Kidney glomerular epithelial cell (primary cell): ENCODE measurements at places on chromosomes 1 and 21.

DNA sequence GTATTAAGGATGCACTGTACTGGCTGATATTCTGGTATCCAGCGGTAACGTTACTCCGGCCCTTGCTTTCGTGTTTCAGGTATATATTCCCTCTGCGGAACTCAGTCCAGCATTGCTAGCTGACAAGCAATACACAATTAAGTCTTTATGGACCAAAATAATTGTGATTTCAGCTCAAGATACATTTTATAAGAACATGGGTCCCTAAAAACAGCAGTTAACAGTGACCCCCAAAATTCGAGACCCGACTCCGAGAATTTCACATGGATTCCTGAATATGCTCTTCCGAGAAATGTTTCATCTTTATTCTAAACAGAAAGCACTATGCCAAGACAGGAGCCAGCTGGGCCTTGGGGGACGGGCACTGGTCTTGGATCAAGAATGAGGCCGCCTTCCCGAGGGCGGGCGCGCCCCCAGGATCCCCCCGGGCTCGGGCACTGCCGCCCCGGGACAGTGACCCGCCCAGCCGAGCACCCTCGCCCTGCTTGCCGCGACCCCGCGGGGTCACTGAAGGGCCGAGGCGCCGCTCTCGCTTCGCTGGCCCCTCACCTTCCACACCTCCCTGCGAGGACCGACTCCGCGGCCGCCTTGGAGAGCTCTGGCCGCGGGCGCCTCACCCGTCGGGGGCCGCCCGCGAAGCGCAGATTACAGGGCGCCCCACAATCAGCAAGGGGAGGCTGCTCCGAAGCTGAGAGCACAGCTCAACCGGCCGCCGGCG, 610 bp downstream of the SCYL3 start:
- no peak for DNase-seq

DNA sequence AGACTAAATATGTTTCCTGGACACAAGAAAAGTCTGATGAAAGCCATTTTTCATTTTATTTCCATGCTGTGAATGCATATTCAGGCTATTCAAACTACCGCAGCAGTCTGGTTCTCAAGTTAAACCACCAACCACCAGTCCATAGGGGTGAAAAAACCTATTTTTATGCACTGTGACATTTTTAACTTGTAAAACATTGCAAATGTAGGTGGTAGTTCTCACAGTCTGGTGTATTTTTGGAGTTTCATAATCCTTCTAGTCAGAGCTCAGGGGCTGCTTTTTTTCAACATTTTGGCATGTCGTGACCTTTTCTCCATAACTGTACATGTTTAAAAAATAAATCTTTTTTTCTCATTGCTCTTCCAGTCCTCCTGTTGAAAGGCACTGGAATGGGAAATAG, 907.6 kb upstream of the ADGRL2 start:
- no peak for DNase-seq

DNA sequence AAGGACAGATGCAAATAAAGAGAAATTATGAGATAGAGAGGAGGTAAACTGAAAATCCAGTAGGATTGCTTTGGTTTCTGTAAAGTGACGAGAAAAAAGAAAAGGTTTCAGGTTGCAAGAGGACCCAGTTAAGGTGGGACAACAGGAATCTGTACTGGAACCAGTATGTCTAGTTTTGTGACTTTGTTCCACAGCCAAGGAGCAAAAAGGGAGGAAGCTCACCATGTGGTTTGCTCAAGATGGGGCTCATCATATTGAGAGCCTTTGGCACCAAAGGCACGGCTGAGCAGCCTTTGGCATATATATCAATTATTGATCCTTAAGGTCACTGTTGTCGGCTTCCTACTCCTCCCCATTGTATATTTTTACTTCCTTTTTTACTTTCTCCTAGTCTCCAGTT, 1.8 kb upstream of the ZDHHC18 start:
- no peak for DNase-seq

DNA sequence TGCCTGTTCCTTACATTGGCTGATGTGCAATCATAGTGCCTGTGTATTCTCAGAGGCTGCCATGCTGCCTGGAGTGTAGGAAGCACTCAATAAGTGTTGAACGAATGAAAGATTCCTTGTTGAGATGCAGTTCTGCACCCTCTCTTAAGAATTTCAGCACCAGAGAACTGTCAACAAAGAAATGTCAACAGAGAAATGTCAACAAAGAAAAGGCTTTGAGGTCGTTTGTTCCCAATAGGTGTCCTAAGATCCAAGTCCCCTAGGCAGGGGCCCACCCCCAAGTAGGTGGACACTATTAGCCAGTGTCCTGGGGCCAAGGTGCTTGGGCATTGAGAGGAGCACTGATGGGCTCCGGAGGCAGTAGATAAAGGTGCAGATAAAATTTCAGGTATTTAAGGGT, 12.6 kb downstream of the KCND3 start:
- no peak for DNase-seq

DNA sequence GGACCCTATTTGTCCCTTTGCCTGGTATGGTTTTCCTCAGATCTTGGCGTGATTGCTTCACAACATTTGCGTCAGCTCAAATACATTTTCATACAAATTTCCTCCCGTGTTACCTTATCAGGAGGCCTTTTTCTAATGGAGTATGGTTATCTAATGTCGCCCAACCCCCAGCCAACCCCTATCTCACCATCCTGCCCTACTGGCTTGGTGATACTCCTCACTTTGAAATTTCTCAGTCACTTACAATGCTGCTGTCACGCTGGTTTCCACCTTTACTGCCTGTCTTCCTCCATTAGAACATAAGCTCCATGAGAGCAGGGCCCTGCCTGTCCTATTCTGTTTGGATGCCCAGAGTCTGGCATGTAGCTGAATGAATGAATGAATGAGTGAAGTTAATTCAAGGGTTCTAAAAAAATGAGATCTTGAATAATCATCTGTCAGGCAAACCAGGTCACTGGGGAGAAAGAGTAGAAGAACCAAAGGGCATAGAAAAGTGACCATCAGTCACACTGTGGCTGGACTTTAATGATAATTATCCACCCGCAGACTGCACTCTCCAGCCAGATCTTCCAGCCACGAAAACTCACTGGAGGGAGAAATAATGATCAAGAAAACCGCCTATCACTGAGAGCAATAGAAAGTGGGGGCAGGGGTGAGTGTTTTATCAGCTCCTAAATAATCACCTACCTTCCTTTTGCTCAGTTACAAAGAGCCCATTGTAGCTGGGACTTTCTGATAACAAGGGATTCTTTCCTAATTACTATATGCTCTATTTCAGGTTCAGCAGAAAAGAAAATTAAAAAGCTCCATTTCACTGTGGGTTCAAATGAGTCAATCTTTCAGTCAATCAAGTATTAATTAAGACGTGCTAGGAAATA, 21.3 kb downstream of the KIAA0040 start:
- no peak for DNase-seq

DNA sequence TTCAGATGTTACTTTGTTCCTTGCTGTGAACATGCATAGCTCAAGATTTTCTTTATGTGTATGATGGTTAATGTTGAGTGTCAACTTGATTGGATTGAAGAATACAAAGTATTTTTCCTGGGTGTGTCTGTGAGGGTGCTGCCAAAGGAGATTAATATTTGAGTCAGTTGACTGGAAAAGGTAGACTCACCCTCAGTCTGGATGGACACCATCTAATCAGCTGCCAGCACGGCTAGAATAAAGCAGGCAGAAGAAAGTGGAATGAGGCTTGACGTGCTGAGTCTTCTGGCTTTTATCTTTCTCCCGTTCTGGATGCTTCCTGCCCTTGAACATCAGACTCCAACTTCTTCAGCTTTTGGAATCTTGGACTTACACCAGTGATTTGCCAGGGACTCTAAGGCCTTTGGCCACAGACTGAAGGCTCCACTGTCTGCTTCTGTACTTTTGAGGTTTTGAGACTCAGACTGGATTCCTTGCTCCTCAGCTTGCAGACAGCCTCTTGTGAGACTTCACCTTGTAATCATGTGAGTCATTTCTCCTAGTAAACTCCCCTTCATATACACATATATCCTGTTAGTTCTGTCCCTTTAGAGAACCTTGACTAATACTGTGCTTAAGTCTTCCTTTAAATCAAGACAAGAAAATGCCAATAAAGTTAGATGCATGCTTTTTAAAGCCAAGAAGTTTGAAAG, 626.6 kb downstream of the KCNT2 start:
- no peak for DNase-seq

DNA sequence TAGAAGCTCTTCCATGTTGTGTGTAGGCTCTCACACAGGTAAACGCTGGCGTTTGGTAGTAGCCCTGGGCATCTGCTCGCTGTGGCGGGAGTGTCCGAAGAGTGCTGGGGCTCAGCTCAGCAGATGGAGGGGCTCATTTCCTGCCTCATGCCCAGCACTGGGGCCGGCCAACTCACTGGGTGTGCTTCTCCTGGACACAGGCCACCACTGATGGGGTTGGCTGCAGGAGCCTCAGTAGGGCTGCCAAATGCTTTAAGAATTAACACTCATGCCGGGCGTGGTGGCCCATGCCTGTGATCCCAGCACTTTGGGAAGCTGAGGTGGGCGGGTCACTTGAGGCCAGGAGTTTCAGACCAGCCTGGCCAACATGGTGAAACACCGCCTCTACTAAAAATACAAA, 20.9 kb downstream of the UQCRHL start:
- no peak for DNase-seq

GRCh38 chr1:154741741-154742495, 128.2 kb downstream of the KCNN3 start:
- no peak for DNase-seq

GRCh38 chr1:25715888-25716287, 84.1 kb upstream of the SELENON start:
- DNase-seq: no peak

DNA sequence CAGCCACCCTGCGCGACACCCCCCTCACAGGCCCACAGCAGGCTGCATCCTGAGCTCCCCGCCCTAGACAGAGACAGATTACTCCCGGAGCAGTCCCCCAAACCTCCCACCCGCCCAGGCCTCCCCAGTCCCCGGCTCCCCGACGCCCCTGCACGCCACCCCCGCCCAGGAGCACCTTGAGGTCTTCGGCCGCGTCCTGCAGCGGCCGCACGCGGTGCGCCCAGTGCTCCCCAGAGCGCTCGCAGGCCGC, 731 bp downstream of the TRIM11 start:
- DNase-seq: no peak

- peak; percentile 64 for DNase-seq
These were observed 46.6 kb downstream of the PACC1 start for GRCh38 chr1:212368073-212368484.

GRCh38 chr1:185512442-185512841, 195.4 kb upstream of the IVNS1ABP start:
- no peak for DNase-seq

- DNase-seq: no peak
These were observed 349.2 kb upstream of the PLD5 start for GRCh38 chr1:242873661-242874060.

GRCh38 chr1:222240536-222241181, 307.2 kb downstream of the HHIPL2 start:
- peak; percentile 41 for DNase-seq

- peak; percentile 81 for DNase-seq
These were observed at the start of gene CCDC181 for GRCh38 chr1:169427081-169427641. TSS of gene CCDC181 (minus strand) at chr1:169427474. CDS start at chr1:169424927, 2,547 bp downstream.

GRCh38 chr21:29332461-29333362, 34.0 kb downstream of the BACH1 start:
- DNase-seq: peak; percentile 49

GRCh38 chr1:232339073-232339472, 290.9 kb downstream of the SIPA1L2 start:
- no peak for DNase-seq

- DNase-seq: no peak
These were observed 28.3 kb downstream of the EIF2D start for GRCh38 chr1:206583707-206584648.

GRCh38 chr1:27341525-27342252, at the start of gene SYTL1:
TSS of gene SYTL1 (plus strand) at chr1:27342022. CDS start at chr1:27345335, 3,313 bp downstream.
- DNase-seq: peak; percentile 58
